ENCODE measurements at places on chromosomes 6 and 20.
A peak's percentile ranks its signal among the peaks of the same experiment; 100 is the strongest.

- DNase-seq = no peak
Measured at GRCh38 chr6:106918115-106918514, 56.4 kb downstream of the CD24 start.

- no peak for DNase-seq
Measured at GRCh38 chr6:54097753-54098152, 13.5 kb upstream of the MLIP start.

DNA sequence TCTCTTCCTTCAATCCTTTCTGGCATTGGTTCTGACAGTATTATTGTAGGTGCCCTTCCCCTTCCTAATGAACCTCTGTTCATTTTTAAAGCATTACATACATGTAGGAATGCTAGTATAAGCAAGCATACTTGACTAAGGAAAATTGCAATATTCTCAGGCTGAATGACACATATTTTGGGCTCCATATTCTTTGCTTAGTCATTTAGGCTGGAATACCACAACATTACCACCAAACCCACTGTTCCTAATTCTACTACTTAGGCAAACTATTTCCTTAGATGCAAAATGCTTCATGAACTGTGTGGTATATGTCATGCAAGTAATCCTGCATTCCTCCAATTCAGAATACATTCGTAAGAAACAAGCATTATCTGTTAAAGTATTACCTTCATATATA lies 113.9 kb downstream of the PRDM1 start:
- DNase-seq = no peak

GRCh38 chr6:147881432-147881831 lies 372.9 kb downstream of the SAMD5 start:
- DNase-seq = no peak

GRCh38 chr6:44456070-44456965 lies 68.8 kb downstream of the CDC5L start:
- peak; percentile 49 for DNase-seq

GRCh38 chr20:56422076-56422823 lies 10.2 kb downstream of the CASS4 start:
- DNase-seq = no peak

GRCh38 chr6:83589076-83589475 lies 76.7 kb downstream of the PRSS35 start:
- DNase-seq = no peak

- DNase-seq = no peak
Measured at GRCh38 chr6:18496462-18496861, 109.3 kb downstream of the RNF144B start.

GRCh38 chr6:6932968-6933367 lies 174.8 kb upstream of the RREB1 start:
- no peak for DNase-seq

GRCh38 chr6:90131614-90132423 lies 164.8 kb downstream of the BACH2 start:
- no peak for DNase-seq

DNA sequence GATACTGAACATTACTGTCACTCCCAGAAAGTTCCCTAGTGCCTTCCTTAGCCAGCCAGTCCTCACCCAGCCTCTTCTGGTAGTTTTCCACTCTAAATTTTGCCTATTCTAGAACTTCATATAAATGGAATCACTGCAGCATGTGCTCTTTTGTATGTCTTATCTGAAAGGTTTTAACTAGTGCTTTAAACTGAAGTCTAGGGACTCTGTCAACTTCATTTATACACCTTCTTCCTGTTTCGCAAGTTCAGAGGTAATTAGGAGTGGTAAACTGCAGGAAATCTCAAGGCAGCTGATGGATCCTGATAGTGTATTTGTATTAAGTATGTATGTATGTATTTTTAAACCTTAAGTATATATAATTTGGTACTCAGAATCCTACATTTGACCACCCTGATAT lies 94.3 kb downstream of the TCP11 start:
- DNase-seq = no peak

- DNase-seq = no peak
Measured at GRCh38 chr6:136012198-136012887, 160.8 kb downstream of the PDE7B start.

Data from NCI-H345 (cell line).